ENCODE measurements at places on chromosomes 13 and 19.

GRCh38 chr13:49812812-49813211, 20.3 kb upstream of the KPNA3 start:
- no peak for DNase-seq

DNA sequence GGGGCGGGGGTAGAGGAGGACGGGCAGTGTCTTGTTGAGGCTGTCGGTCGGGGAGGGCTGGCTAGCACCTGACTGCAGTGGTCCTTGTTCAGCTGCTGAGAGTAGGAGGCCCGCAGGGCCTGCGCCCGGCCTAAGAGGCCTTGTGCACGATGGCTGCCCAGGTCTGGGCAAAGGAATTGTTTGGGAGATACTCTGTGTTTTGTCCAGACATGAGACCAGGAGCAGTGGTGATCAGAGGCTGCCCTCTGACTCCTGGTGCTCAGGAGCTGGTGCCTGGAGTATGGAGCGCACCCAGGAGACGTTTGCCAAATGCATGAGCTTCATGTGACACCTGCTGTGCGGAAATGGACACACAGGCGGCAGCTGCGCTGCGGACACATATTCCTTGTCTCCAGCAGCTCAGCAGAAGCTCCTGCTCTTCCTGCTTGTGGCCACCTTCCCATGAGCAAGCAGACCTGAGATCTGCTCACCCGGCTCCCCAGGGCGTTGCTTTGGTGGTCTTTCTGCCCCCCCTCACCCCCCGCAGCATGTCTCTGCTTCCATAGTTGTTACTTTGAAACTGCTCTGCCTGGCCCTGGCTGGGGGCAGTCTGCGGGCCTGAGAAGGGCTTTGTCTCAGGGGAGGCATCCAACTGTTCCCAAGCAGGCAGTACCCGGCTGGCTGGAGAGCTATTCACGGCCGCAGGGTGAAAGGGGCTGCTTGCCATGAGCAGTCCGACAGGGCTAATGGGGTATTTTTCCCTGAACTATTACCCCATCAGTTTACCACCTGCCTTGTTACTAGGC, 163.9 kb downstream of the TEX29 start:
- no peak for DNase-seq

GRCh38 chr13:74794147-74794546, 659.9 kb upstream of the KLF12 start:
- no peak for DNase-seq

DNA sequence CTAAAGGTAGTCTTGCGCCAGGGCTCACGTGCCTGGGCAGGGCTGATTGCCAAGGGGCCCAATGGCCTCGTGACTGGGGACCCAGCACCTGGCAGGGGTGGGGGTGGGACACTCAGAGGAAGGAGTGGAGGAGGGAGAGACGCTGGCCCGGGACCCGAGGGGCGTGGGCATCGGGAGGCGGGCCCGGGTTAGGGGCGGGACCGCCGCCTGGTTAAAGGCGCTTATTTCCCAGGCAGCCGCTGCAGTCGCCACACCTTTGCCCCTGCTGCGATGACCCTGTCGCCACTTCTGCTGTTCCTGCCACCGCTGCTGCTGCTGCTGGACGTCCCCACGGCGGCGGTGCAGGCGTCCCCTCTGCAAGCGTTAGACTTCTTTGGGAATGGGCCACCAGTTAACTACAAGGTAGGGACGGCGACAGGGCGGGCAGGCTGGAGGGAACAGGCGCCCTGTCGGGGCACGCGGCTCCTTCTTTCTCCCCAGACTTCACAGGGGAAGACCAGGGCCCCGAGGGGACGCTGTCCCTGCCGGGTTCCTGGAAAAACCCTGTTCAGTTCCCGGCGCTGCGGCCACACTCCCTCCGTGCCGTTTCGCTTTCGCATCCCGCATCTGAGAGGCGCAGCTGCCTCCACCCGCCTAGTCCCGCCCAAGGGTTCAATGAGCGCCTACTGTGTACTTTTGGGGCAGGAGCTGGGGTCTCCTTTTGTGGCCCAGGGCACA, at the start of gene IFI30:
Gene IFI30, plus strand, starts transcription at position 242 of the 717 bp plus-strand sequence. Its CDS starts 29 bp downstream, at position 271.
- peak; percentile 97 for DNase-seq

- no peak for DNase-seq
Measured at GRCh38 chr13:112449545-112449930, 73.4 kb downstream of the SPACA7 start.

DNA sequence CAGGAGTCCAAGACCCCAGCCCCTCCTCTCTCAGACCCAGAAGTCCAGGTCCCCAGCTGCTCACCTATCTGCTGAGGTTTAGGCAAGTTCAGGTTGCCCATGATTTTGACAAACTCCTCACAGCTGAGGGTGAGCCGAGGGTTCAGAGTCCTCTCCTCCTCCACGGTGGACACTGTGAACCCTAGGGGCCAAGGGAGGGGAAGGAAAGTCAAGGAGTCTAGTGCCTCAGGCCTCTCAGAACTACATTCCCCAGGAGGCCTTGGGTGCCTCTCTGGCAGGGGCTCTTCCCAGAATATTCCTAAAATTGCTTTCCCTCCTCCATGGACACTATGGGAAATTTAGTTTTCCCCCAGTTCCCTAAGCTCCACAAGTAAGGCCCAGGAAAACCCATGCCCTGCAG, 3.3 kb upstream of the PHLDB3 start:
- no peak for DNase-seq

- no peak for DNase-seq
Measured at GRCh38 chr19:18802354-18802753, 11.2 kb upstream of the COMP start.

GRCh38 chr19:43464134-43464775, 1.2 kb downstream of the LYPD3 start:
- DNase-seq: no peak

DNA sequence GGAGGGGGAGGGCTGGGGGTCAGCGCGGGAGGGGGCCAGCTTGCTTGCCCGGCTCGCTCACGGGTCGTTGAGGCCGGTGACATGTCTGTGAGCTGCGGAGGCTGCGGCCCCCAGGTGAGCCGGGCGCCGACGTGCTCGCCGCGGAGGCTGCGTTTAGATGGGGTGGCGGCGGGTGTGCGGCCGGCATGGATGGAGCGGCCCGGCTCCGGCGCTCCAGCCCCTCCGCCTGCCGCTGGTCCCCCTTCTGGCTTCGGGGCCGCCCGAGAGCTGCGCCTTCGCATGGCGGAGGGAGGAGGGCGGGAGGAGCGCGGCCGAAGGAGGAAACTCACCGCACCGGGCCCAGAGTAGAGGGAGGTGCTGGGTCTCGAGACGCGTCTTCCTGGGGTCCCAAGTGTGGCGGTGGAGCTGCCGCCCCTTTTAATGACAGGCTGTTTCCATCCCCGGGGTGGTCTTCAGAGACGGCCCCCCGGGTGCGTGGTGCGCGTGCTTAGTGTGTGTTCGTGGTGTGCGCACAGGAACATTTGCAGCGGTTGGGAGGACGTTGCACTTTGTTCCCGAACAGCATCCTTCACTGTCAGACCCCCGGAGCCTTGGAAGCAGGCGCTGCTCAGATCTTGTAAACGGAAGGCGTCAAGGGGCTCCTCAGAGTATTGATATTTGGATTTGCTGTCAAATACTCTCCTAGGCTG, at the start of gene AKAP11:
Gene AKAP11, plus strand, starts transcription at position 38 of the 689 bp plus-strand sequence. CDS start 14,197 bp downstream, outside the sequence.
- DNase-seq: no peak

DNA sequence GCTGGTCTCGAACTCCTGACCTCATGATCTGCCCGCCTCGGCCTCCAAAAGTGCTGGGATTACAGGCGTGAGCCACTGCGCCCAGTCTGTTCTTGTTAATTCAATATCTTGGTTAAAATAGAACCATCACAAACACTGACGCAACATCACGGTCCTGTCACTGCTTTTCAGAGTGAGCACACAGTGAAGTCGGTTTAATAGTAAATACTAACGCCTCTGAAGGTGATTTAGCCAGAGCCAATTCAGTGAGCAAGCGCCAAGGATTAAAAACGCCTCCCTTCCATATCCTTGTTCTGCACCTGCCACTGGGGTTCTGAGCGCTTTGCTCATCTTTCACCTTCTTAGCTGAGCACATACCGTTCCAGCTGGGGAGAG, 30.3 kb downstream of the LAMP1 start:
- DNase-seq: no peak

DNA sequence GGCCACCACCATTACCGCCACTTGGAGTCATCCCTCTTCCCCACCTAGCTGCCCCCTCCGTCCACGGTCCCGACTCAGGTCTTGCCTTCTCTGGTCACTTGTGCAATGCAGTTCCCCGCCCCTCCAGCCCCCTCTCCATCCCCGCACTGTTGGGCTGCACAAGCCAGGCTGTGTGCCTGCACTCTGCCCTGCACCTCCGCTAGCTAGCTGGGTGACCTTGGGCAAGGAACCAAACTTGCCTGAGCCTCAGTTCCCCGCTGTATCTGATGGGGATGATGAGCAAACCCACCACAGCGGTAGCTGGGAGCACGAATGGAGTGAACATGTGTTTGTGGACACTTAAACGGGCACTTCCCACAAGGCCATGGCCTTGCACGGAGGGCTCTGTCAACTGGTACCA, 5.6 kb upstream of the TMEM147 start:
- no peak for DNase-seq

GRCh38 chr19:39223703-39224279, 19.7 kb upstream of the SYCN start:
- DNase-seq: no peak

DNA sequence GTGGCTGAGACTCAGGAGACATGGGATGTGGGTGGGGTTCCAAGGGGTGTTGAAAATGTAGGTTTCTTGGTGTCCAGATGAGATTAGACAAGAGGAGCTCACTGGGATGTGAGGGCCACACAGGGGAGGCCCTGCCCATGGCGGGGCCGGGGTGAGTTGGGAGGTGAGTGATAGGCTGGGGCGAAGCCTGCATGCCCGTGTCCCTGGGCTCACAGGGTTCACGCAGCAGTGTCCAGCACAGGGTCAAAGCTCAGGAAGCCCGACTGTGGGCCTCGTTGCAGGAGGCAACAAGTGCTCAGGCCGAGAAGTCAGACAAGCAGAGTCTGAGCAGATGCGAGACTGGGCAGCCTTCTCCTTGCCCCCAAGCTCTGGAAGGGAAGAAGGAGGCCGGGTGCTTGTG, 27.2 kb downstream of the CCDC8 start:
- DNase-seq: no peak

DNA sequence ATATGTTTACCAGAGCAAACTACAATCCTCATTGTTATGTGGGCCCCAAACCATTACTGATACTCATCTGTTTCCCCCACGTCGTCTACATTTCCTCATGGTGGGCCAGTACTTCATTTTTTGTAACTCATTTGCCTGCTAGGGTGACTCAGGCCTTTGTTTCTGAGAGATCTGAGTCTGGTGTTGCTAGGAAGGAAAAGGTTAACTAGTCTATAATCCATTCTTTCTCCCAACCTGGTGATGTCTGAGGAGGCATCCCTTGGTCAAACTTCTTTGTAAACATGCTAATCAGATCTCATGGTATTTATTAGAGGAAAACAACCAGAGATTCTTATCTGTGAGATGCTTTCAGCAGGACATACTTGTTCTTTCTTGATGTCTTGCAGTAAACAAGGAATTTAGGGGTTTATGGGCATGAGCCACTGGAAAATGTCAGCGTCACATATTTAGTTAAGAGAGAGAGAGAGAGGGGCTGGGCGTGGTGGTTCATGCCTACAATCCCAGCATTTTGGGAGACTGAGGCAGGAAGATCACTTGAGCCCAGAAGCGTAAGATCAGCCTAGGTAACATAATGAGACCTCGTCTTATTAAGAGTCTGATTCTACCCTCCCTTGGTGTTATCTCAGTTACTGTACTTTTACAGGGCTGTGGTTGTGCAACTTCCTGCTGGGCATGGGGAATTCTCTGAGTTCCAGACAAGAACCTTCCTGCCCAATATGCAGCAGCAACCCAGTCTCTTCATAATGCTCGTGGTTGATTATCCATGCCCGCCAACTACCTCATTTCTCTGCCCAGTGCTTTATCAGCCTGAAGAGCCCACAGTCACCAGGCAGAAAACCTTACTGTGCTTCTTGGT, 9.7 kb upstream of the DPRX start:
- no peak for DNase-seq

- no peak for DNase-seq
Measured at GRCh38 chr19:46903458-46903857, 42.7 kb downstream of the ARHGAP35 start.

GRCh38 chr13:32211813-32212212, 103.3 kb downstream of the ZAR1L start:
- DNase-seq: no peak

- peak; percentile 93 for DNase-seq
Measured at GRCh38 chr19:46618670-46619231, 6.1 kb downstream of the PTGIR start.

DNA sequence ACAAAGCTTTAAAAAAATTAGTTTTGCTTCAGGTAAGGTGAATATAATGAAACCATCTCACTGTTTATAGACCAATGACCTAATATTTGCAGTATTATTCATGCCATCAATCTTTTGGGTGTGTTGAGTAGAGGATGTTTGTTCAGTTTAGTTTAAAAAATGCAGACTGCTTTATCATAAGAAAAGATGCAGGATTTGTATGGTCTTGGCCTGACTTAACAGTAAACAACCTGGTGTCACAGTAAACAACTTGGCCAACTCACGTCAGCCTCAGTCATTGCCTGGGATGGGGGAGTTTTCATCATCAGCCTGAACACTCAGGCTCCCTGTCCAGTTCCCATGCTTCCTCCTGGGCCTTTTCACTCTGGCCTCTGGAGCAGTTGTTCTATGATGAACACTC, 55.1 kb downstream of the LMO7 start:
- DNase-seq: no peak

DNA sequence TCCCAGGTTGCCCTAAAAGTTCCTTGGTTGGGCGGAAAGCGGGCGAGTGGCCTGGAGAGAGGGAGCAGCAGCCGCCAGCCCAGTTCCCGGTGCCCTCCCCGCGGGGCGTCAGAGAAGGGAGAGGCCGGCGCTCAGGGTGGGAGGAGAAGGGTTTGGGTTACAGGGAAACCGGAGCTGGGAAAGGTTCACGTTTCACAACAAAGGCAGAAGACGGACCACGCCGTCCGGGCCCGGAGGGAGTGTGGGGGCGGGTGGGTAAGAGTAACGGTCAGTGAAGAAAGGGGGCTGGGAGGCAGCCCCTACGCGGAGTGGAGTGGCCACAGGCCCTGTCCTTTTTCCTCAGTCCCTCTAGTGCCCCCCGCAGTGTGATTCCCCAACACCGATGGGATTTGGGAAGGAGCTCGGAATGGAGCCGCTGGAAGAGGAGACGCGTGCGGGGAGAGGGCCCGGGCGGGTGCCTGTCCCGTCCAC, 1.6 kb downstream of the SIX5 start:
- DNase-seq: no peak

GRCh38 chr13:93529961-93530360, 303.4 kb downstream of the GPC6 start:
- no peak for DNase-seq

- peak; percentile 19 for DNase-seq
Measured at GRCh38 chr13:29845440-29846056, 4.9 kb downstream of the UBL3 start.

All from B cell (primary cell).